Brain (organoid and tissue), 16 donors: ENCODE measurements at places on chromosomes 7 and 10.
A peak's percentile ranks its signal among the peaks of the same experiment; 100 is the strongest.

DNA sequence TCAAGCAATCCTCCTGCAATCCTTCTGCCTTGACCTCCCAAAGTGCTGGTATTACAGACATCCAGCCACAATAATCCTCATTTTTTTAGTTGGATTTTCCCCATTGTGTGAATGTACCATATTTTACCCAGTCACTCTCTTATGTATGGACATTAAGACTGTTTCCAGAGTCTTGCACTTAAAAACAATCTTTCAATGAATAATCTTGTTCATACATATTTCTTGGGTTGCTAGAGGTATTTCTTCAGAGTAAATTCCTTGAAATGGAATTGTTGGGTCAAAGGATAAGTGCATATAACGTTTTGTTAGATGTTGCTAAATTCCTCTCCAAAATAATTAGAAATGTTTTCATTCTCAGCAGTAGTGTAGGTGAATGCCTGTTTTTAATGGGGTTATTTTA, 283.1 kb upstream of the KAT6B start:
- no peak for DNase-seq

- peak; percentile 62 for DNase-seq
Observed at GRCh38 chr7:135717693-135718092, 10.3 kb downstream of the SLC13A4 start.

GRCh38 chr10:620971-621370, 68.5 kb downstream of the DIP2C start:
- no peak for DNase-seq

DNA sequence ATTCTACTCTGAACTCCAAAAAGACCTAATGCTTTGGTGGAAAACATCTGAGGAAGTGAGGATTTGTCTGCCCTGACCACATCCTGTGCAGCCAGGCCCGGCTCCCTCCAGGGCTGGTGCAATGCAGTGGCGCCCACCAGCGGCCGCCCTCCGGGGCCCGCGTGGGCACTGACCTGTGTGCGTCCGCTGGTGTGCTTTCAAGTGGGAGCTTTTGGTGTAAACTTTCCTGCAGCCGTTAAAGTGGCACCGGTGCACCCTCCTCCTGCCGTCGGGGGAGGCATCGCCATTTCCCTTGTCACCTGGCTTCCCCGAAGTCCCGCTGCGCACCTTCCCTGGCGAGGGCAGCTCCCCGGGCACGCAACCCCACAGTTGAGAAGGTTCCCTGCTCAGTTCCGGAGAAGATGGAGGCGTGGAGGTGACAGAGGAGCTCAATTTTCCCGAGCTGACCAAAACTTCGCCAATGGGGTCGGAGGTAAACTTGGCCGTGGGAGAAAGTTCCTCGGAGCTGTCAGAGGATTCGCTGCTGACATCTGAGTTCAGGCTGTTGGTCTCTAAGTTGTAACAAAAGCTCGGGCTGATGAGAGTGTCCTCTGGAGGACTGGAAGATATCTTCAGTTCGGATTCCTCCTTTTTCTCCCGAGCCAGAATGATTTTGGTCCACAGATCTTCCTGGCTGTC, 3.4 kb downstream of the KLF6 start:
- no peak for DNase-seq

GRCh38 chr7:143126146-143126545, 5.7 kb upstream of the PIP start:
- no peak for DNase-seq

DNA sequence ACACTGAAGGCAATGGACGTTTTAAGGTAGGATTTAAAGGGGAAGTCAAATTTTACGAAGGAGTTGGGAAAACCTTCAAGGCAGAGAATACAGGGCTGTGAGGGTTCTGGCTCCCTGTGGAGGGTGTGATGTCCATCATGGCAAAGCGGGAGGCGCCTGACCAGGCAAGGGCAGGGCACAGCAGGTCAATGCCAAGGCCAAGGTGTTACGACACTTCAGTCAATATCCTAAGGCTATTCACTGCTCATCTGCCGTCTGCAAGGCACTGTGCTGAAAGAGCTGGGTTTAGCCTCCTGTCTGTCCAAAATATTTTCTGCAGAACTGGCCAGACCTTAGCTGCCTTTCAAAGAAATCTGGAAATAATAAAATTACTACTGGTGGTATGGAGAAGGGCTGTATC, 297.9 kb upstream of the MGMT start:
- no peak for DNase-seq
